Stimulated activated CD8-positive, alpha-beta memory T cell treated with anti-CD3 and anti-CD28 coated beads, Interleukin-15, amount 100 ng/mL, for 48 hours (primary cell): ENCODE measurements at places on chromosomes 3 and 15.

- no peak for DNase-seq
These were observed 71.4 kb upstream of the P3H2 start for GRCh38 chr3:190192087-190192486.

DNA sequence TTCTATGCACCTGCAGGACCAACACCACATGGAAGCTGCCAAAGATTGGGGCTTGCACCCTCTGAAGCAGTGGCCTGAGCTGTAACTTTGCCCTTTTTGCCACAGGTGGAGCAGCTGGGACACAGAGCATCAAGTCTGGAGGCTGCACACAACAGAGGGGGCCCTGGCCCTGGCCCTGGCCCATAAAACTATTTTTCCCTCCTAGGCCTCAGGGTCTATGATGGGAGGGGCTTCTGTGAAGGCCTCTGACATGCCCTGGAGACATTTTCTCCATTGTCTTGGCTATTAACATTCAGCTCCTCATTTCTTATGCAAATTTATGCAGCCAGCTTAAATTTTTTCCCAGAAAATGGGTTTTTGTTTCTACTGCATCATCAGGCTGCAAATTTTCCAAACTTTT, 335.5 kb downstream of the ARPP21 start:
- no peak for DNase-seq

GRCh38 chr3:18114894-18115293, 310.2 kb downstream of the SATB1 start:
- no peak for DNase-seq

DNA sequence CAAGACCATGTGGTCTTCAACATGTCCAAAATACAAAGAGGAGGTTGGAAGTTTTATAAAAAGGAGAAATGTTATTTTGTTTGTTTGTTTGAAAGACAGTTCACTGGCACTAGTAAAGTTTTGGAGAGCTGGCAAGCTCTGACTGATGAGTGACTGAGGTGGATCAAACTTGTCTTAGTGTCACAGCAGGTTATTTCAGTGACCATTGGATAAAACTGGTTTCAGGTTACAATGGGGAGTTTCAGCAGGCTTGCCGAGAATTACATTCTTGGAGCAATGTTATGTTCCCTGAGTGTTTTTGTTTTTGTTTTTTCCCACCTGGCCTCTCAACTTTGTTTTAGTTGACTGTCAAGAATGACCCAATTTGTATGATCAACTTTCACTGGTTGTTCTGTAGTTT, 414.5 kb upstream of the ARHGEF26 start:
- no peak for DNase-seq

DNA sequence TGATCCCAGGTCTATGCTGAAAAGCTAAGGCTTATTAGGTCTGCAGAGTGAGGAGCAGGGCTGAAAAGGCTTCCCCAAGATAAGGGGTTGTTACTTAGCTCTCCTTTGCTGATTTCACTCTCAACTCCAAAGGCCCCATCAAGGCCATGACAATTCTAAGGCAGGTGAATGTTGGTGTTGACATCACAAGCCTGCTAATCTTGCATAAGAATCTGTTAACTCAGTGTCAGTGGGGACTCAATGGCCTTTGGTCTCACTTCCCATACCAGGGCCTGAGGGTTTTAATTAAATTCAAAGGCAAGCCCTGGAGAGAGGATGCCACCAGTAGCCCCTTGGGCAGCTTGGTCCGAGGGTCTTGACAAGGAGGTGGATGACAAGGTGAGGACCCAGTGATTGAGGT, 9.4 kb upstream of the ALAS1 start:
- no peak for DNase-seq

- DNase-seq, result no peak
These were observed 25.9 kb downstream of the RAD18 start for GRCh38 chr3:8937064-8938020.

- no peak for DNase-seq
These were observed 88.0 kb upstream of the SATB1 start for GRCh38 chr3:18513091-18513490.

- no peak for DNase-seq
These were observed 13.2 kb upstream of the TIPARP start for GRCh38 chr3:156661155-156661554.

DNA sequence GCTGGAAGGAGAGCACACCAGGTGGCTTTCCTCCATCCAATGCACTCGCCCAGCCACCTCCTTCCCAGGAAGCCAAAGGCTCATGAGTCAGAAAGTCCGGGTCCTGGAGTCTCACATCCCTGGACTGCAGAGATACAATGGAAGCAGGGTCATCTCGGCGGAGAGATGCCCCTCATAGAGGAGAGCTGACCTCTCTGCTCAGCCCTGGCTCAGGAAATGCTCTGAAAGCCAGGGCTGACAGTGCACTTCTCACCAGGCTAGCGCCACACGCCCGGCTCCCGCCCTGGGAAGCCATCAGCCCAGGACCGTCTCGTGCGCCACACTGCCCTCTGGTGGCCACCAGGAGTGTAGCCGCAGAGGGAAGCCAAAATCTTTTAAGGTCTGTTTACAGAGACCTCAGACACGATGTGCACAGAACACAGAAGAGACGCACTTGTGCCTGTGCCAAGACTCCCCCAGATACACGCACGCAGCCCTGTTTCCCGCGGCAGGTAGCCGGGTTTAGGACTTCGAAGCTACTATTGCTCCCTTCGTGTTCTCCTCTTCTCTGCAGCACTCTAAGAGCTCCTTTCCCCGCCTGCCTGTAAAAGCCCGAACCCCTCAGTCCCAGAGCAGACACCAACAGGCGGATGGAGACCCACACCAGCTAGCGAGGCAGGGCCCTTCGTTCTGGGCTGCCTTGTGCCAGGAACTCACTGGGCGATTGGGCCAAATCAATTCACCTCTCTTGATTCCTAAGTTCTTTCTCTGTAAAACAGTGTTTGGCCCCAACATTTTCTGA, 9.7 kb downstream of the NTRK3 start:
- DNase-seq, result peak; percentile 50
